Inflammatory macrophage (primary cell): ENCODE measurements at places on chromosomes 2 and 18.

DNA sequence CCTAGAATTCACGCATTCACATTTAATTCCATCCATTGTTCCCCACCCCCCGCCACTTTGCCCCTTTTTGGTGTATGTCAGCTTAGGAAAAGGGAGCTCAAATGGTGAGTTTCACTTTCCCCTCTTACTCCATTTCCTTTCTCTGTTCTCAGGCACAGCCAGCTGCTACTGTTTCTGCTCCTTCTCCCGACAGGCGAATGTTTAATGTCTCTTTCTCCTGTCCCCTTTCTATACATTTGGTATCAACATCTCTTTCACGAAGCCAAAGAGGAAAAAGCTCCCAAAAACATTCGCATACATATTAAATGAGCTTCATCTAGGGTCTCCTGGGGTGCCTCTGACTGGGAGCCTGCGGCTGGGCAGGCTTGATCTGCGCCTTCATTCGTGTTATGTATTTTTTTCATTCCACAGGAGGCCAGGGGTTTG is 124.2 kb upstream of the SATB2 start:
- DNase-seq: no peak

DNA sequence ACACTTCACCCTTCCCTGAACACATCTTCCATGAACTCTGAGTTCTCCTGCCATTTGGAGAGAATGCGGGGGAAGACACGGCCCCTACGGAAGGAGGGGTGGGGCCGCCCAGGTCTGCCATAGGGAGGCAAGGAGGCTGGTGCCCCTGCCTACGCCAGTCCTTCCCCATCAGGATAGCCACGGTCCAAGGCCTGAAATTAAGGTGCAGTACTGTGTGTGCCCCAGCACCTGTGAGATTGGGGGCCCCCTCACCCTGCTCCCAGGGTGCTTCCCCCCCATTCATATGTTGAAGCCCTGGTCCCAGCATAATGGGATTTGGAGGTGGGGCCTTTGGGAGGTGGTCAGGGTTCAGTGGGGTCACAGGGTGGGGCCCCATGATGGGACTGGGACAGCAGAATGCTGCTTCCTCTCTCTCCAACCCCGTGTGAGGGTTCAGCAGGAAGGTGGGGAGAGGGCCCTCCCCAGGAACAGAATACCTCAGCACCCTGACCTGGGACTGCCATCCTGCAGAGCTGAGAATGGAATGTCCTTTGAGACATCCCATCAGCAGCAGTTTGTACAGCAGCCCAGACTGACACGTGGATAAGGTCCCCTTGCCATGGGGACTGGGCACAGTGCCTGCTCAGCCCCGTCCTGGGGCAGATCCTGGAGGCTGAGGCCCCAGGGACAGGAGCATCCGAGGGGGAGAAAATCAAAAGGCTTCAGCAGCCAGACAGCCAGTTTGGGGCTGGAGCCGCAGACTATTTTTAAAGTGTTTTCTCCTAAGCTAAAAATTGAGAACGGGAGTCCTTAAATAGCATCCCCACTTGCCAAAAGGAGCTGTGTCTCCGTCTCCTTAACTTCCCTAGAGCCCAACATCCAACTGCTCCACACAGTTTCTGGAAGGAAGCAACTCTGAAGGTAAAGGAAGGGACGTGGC is 105.1 kb downstream of the NDUFA10 start:
- no peak for DNase-seq

GRCh38 chr2:199452991-199453379 is 4.8 kb downstream of the SATB2 start:
- DNase-seq: no peak

DNA sequence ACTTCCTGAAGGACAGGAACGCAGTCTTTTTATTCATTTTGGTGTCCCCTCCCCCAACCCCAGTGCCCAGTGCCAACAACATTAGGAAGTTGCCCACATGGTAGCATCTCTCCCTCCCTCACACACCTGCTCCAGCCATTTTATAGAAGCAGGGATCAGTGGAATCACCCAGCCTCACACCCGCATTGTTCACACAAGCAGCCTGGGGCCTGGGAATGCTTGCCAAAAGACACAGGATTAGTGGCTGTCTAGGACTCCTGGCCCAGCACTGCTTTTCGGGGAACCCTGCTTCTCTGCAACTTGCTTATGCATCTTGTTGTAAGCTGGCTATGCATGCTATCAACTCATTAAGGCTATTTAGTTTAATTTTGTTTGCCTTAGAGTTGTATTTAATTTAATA is 17.9 kb downstream of the TMEM37 start:
- no peak for DNase-seq

- DNase-seq: peak; percentile 60
Measured at GRCh38 chr2:132542953-132543569, 126.5 kb downstream of the GPR39 start.

GRCh38 chr2:164495491-164496223 is 125.6 kb downstream of the GRB14 start:
- no peak for DNase-seq
